Effector CD8-positive, alpha-beta T cell (primary cell): ENCODE measurements at places on chromosomes 12 and 14.

- DNase-seq, result no peak
Measured at GRCh38 chr12:51326698-51327439, 2.9 kb upstream of the BIN2 start.

GRCh38 chr14:64774272-64774671 is 70.0 kb downstream of the PLEKHG3 start:
- DNase-seq, result no peak

DNA sequence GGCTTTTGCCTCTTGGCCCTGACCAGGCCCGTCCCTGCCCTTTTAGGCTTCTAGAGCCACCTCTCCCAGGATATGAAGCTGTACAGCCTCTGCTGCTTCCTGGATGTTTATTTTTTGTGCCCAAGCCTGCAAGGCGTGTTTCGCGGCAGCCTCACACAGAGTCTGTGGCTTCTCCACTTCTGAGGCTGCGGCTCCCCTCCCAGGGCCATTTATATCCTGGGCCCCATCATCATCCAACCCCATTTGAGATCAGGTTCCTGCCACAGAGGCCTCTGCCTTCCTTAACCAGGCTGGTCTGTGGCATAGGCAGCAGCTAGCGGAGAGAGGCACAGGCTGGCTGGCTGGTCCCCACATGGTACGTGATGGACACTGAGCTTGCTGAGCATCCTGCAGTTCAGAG is 114.1 kb upstream of the PWP1 start:
- DNase-seq, result no peak

DNA sequence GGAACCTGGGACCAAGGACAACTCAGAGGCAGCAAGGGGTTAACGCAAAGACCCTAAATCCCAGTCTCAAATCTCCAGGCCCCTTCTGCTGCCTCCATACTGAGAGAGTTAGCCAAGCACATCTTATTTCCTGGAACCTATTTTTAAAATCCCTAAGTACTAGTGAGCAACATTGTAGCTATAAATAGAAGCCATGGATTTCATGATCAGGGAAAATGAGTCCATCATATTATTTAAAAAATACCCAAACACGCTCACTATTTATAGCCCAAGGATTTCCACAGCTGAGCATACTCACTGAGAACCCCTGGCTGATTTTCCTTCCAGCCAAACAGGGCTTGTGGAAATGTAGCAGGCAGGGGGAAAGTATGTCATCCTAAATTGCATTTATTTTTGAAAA is 19.4 kb upstream of the TUNAR start:
- DNase-seq, result no peak

DNA sequence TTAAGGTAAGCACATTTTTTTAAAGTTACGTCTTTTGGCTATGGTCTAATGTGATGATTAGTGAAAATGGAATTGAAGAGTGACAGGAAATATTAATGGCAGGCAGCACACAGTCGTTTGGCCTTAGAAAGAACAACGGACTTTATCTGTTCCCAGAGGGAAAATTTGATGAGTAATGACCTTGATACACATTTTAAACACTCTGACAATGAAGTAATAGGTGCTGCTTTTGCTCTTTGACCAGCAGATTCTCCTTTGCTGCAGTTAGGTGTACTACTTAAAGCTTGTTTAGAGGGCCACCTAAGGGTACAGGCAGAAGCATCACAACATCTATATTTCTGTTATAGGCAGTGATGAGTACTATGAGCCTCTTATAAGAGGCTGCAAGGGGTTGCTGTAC is 27.1 kb upstream of the RNU6-8 start:
- DNase-seq, result no peak

- DNase-seq, result no peak
Measured at GRCh38 chr12:127125607-127126259, 1141.2 kb upstream of the TMEM132C start.

- DNase-seq, result no peak
Measured at GRCh38 chr12:28240853-28241252, 50.6 kb downstream of the CCDC91 start.
